ENCODE measurements at places on chromosomes 11 and 22.

DNA sequence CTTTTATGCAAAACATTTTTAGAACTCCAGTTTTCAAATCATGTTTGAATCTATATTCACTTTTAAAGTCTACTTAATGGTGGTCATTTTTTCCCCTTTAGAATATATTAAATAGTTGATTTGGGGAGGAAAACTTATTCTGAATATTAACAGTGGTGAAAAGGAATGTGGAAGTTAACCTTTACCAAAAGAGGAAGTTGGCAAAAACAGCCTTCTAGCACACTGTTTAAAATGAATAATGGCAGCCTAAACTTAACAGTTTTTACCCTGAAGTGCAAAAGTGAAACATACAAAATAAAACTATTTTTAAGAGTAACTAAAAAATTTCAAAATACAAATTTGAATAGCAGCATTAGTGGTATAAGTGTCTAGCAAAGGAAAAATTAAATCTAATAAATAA lies 86.4 kb downstream of the GRK3 start:
- no peak for DNase-seq

DNA sequence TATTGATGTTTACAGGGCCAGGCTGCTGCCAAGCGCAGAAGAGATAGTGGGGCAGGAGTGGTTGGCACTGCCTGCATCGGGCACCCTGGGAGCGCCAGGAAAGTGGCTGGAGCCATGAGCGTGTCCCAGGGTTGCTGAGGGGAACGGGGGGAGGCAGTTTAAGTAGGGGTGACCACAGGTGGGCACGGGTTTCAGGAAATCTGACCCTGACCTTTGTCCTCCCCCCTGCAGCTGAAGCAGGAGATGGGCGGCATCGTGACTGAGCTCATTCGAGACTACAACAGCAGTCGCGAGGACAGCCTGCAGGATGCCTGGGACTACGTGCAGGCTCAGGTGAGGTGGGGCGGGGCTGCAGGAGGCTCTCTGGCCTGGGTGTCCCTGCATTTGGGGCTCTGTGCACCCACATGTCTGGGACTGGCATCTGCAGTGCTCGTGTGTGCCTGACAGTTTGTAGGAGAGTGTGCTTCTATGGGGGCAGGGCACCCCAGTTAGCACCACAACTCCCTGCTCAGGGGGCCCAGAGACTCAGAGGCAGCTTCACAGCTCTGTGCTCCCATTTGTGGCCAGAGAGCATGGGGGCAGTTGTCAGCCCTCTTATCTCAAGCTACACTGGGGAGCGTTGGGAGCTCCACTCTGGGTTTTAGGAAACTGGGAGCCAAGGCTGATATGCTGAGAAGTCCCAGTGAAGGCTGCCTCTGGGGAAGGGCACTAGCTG lies 49.7 kb downstream of the CD82 start:
- DNase-seq: no peak

GRCh38 chr11:120108154-120108784 lies 29.6 kb downstream of the TRIM29 start:
- DNase-seq: peak; percentile 91

DNA sequence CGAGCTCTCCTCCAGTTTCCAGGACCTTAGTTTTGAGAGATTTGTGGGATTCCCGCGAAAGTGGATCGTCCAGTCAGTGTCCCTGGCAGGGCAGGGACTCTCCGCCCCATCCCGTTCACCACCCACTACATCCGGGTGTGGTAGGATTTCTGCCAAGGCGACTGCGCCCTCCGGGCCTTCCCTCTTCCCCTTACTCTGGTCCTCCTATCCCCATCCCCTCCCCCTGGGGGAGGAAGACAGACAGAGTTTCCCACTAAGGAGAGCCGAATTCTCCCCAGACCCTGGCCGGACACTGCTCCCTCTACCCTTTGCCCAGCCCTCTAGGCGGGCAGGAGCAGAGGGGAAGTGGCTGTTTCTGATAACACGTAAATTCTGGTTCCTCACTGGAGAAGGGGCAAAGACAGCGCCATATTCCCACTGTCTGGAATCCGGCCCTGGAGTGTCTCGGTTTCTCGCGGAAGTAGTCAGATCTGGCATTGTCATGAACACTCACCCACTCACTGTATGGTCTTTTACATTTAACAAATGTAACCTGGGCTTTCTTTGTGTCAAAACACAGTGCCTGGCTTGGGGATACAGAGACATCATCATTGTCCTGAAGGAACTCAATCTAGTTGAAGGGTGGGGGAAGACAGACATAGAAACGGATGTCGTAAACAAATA lies 1.1 kb upstream of the NECTIN1 start:
- DNase-seq: no peak

DNA sequence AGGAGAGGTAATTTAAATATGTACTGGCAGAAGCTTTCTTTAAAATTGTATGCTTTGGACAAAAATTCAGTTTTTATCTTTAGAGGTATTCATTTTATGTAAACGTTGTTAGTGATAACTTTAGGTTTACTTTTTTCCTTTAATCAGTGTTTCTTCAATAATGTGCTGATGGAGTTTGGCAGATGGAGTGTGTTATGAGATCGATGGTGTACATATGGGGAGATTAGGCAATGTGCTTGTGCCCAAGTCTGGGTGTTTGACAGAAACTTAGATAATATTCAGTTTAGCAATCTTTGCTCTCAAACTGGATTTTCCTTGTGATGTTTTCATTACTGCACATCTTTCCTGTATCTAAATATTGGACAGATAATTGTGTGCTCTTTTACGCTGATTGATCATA lies 425.4 kb downstream of the JRKL start:
- no peak for DNase-seq

DNA sequence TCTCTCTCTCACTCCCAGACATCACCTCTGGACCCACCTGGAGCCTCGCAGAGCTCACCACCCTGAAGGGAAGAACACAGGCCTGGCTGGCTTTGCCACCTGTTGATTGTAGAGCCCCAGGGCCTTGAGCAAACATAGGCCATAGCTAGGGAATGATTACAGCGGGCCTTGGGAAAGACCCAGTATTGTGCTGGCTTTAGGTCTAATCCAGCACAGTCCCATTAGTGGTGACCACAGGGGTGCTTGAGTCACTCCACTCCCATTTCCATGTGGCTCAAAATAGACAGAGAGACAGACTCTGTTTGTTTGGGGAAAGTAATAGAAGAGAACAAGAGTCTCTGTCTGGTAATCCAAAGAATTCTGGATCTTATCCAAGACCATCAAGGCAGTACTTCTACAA lies 42.7 kb upstream of the FAM181B start:
- DNase-seq: no peak

- DNase-seq: no peak
Measured at GRCh38 chr11:113481672-113482071, 6.5 kb upstream of the DRD2 start.

GRCh38 chr11:13189561-13190426 lies 87.8 kb upstream of the BMAL1 start:
- peak; percentile 42 for DNase-seq
